ENCODE measurements at places on chromosomes 7 and 10.
A peak's percentile ranks its signal among the peaks of the same experiment; 100 is the strongest.

- DNase-seq, result no peak
Measured at GRCh38 chr10:44264244-44264643, 120.7 kb downstream of the CXCL12 start.

DNA sequence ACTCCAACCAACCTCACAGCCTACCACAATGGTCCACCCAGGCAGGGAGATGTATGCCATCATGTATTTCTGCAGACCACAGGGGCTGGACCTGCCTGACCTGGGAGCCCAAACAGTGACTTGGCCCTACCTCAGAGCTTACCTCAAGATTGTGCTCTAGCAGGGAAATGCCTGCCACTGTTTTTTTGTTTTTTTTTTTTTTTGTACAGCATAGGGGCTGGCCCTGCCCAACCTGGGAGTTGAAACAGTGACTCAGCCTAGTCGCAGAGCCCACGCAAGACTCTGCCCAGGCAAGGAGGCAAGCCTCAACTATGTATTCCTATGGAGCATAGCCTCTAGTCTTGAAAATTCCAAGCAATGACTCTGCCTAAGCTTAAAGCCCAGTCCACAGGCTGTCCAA is 39.3 kb upstream of the CDK6 start:
- no peak for DNase-seq

DNA sequence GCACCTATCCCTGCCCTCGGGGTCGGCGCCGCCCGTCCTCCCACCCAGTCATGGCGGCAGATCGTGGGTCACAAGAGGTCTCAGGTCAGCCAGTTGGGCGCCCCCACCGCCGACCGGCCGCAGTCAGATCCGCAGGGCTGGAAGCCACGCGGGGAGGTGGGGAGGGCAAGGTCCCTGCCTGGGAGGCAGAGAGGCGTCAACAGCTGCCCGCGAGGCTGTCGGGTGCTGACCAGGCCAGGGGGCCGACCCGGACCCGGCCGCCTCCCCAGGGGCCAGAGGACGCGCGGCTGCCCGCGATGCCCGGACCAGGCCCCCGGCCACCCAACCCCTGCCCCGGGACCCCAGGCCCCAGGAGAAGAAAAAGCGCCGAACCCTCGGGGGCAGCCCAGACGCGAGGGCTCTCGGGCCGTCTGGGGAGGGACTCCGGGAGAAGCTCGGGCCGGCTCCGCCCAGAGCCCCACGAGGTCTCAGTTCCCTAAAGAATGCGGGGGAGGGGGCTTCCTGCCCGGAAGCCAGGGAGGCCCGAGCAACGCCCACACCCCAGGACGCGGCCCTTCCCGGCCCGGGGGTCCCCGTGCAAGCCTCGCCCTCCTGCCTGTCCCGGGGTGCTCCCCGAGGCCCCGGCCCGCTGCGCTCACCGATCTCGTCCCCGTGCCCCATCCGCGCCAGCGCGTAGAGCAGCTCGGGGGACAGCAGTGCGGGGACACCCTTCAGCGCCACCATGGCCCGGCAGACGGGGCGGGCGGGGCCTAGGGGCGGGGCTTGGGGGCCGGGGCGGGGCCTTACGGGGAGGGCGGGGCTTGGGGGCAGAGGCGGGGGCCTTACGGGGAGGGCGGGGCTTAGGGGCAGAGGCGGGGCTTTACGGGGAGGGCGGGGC is at the start of gene FUOM:
Gene FUOM (minus strand): TSS at position 735 of the 877 bp plus-strand sequence. CDS start 12 bp downstream, at position 723.
- DNase-seq, result peak; percentile 89

DNA sequence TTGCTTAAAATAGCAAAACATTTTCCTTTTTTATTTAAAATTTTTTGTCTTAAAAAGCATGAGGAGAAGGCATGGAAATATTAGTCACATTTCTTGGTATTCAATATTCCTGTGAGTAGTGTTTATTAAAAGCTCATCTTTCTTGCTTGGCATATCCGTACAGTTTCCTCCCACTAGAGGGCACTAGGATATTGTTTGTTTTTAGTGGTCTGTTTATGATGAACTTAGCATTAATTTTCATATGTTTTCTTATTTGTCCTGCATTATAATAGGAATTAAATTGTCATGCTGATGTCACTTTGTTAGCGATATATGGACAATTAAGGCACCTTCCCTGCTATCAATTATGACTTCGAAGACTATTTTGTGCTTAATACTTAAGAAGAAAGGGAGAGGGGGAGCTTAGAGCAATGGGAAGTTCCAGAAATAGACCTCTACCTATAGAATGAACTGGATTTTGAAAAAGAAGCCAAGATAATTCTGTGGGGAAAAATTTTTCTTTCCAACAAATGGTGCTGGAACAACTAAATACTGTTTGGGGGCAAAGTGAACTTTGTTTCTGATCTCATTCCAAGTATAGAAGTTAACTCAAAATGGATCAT is 91.0 kb upstream of the STRIP2 start:
- peak; percentile 58 for DNase-seq

DNA sequence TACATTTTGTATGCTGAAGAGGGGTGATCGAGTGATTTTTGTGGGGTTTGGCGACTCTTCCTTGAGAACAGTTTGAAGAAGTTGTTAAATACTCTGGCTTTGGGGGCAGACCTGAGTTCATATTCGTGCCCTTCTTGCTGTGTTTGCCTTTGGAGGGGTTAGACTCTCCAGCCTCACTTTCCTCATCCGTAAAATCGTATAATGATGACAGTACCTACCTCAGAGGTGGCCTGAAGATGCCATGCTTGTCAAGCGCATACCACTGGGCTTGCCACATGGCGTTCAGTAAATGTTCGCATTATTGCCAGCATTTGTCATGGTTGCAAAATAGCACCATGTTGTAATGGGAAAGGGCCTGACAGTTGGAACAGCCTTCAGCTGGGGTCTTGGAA is 1.3 kb downstream of the STK17A start:
- DNase-seq, result no peak

GRCh38 chr10:110426294-110427181 is 71.2 kb upstream of the DUSP5 start:
- DNase-seq, result no peak

GRCh38 chr10:104057717-104058116 is 28.0 kb downstream of the COL17A1 start:
- no peak for DNase-seq

DNA sequence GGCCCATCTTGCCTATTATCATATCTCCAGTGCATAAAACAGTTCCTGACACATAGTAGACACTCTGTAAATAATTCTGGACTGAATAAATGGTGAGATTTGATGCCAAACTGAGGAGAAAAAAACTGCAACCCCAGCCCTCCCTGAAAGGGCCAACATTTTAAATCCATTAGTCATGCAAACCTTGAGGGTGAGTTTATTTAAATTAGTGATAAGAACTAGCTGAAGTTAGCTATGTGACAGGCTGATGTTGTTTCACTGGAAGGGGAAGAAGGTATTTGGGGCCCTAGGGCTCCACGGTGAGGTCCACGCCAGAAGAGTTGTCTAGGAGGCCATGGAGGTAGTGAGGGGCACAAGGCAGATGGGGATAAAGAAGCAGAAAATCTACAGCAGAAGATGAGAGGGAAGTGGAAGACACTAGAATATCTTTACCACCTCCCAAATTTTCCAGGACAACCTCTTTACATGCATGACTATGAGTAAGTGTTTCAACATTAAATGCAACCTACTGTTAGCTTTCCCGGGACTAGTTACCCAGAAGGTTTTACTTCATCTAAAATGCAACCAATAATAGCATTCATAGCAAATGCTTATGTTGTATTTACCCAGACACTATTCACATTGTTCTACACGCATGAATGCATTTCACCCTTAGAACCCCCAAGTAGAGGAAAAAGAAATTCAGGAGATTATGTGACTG is 183.2 kb upstream of the LYZL1 start:
- DNase-seq, result no peak

Measured in B cell (primary cell).